ENCODE measurements at places on chromosomes 4 and X.
A peak's percentile ranks its signal among the peaks of the same experiment; 100 is the strongest.

DNA sequence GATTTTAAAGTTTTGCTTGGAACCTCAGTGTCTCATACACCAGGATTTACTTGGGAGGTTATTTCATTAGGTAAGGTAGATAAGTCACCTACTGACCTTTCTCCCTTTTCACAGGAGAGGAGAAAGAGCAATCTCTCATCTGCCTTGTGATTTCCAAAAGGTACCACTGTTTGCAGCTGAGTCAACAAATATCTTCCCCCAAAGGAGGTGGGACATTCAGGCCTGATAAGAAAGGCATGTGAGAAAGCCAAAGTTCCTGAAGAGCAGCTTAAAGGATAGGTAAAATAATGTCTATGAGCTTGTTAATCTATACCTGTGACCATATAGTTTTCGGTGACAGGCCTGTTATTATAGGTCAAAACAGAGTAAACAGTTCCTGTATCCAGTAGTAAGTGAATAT lies 45.0 kb downstream of the FAM47B start:
- no peak for DNase-seq

DNA sequence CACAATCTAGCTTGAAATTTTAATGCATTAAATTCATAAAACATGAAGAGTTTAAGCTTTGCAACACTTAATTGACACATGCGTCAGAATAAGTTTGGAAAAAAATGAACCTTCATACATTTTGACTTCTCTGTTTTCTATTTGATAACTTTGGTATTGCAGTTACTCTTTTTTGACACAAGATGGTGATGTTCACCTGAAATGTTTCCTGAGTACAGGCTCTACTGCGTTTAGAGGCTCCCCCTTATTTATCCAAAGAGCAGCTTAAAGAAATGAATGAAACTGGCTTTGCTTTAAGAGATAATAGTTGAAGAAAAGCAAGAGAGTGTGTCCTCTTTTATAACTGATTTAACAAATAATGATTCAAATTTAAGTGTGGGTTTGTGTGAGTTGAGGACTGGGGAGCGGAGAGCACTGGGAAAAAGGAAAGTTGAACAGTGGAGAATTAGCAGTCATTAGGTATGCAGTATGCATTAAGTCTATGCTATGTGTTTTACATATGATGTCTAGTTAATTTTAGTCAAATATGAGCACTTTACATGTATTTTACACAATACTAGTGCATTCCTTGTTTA lies 180.6 kb upstream of the NUDT6 start:
- no peak for DNase-seq

- DNase-seq: no peak
Measured at GRCh38 chrX:36961590-36961989, 46.6 kb upstream of the FAM47C start.

DNA sequence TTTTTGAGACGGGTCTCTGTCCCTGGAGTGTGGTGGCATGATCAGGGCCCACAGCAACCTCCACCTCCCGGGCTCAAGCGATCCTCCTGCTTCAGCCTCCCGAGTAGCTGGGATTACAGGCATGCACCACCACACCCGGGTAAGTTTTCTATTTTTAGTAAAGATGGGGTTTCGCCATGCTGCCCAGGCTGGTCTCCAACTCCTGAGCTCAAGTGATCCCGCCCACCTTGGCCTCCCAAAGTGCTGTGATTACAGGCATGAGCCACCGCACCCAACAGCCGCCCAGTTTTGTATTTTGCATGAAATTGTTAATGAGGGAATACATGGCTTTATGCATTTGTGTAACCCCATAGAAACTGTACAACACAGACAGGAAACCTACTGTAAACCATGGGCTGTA lies 2.8 kb upstream of the ARHGAP4 start:
- DNase-seq: no peak

DNA sequence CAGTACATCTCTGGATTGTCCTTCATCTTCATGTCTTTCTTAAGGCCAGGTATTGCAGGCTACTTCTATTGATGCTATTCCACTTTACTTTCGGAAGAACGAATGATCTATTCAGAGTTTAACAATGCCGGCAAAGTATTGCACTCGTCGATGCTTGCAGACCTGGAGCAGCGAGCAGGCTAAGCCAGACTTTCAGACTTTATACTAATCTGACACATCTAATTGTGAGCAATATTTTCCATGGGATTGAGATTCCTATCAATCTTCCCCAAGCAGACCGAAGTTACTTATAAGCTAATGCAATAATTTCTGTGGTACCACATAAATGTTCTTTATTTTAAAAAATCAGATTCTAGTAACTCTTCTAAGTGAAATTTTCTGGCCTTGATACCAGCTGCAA lies 1.6 kb downstream of the EMCN start:
- no peak for DNase-seq

DNA sequence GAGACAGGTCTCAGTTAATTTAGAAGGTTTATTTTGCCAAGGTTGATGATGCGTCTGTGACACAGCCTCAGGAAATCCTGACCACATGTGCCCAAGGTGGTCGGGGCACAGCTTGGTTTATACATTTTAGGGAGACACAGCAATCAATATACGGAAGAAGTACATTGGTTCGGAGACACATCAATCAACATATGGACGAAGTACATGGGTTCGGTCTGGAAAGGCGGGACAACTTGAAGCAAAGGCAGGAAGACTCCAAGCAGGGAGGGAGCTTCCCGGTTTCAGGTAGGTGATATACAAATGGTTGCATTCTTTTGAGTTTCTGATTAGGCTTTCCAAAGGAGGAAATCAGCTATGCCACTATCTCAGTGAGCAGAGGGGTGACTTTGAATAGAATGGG lies 225.2 kb upstream of the ZFP42 start:
- DNase-seq: no peak

GRCh38 chrX:39450234-39450977 lies 647.4 kb downstream of the BCOR start:
- DNase-seq: no peak

- DNase-seq: no peak
Measured at GRCh38 chrX:55057675-55058249, 17.1 kb upstream of the PAGE2B start.

DNA sequence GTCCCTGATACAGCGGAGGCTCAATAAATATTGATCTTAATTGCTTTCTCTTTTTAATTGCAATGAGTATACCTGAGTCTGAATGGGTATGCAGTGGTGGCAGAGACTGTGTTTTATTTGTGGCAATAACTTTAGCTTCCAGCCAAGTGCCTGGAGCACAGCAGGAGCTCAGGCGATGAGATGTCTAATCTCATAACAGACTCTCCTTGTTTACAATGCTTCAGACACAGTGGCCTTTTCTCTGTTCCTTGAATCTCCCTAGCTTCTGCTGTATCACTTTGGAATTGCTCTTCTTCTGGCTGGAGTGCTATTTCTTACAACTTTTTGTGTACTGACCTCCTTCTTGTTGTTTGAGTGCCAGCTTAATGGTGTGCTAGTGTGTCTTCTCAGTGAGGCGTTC lies 91.5 kb upstream of the UNC5C start:
- DNase-seq: no peak

- DNase-seq: no peak
Measured at GRCh38 chrX:1502241-1502640, 34.7 kb downstream of the P2RY8 start.

DNA sequence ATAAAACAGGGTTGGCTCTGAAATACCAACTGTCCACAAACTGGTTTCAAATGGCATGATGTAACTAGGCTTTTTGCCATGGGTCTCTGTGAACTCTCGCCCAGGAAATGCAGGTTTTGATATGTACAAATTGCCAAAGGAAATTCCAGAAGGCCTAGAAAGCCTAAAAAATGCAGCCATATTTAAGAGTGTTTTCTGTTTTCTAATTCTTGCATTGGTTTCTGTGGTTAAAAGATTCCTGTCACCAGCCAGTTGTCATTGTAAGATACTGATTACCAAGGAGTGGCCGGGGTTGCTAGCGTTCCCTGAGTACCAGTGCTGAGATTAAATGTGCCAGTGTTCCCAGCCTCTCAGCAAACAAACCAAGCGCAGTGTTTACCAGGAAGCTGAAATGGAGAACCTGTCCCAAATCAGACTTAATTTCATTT lies 53.9 kb upstream of the SORBS2 start:
- DNase-seq: no peak

GRCh38 chrX:47093248-47093647 lies 15.0 kb downstream of the RGN start:
- no peak for DNase-seq

- DNase-seq: peak; percentile 28
Measured at GRCh38 chr4:140497405-140497746, 717 bp downstream of the MGAT4D start.

DNA sequence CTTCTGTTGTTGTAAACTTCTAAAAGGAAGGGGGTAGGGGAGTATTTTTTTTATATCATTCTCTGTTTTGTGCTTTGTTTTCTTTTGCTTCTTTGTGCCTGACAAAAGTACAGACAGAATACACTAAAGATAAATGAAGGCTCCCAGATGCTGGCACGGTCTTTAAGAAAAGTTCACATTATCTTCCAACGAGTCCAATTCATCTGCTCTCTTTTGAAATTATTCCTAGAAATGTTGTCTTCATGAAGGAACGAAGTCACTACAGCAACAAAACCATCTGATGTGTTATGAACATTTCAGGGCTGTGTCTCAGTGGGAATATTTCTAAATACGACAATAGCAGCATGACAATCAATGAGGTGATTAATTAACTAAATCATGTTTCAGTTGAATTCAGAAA lies 813.8 kb upstream of the HTR2C start:
- no peak for DNase-seq

DNA sequence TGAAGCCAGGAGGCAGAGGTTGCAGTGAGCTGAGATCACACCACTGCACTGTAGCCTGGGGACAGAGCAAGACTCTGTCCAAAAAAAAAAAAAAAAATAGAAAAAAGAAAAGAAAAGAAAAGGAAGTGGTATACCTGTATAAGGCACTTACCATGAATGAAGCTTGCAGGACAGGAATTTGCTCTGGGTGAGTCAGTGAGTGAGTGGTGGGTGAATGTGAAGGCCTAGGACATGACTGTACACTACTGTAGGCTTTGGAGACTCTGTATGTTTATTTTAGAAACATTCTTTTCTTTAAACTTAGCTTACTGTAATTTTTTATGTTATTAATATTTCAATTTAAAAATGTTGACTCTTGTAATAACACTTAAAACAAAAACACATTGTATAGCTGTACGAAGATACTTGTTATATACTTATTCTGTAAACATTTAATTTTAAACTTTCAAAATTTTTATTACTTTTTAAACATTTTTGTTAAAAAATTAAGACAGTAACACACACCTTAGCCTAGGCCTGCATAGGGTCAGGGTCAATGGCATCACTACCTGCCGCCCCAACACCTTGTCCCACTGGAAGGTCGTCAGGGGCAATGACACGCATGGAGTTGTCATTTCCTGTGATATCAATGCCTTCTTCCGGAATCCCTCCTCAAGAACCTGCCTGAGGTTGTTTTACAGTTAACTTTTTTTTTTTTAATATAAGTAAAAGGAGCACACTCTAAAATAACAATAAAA lies 78.7 kb downstream of the CLNK start:
- no peak for DNase-seq

DNA sequence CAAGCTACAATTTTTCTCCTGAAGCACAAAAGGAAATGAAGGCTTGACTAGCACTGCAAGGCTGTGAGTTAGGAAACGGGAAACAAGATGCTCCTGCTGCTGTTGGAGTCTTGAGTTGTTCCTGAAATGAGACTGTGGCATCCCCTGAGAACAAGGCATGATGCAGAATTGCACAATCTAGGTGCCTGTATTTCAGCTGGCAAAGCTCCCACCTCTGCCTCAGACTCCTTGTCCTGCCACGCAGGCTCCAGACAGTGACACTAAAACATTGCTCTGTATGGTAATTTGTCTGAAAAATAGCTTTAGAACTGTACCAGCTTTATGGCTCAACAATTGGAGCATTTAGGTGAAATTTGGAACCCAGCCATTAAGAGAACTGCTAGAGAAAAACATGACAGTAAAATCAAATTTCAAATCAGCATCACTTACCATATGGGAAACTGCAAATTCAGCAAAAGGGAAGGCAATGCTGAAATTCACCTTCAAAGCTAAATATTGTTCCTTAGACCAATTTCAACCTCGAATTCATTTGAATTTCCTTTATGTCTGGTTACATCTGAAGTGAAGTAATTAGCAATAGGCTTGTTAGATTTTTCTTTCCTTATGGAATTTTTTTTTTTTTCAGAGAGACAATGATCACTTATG lies 103.4 kb downstream of the MFAP3L start:
- no peak for DNase-seq

- no peak for DNase-seq
Measured at GRCh38 chr4:52894443-52894842, 32.3 kb downstream of the RASL11B start.

DNA sequence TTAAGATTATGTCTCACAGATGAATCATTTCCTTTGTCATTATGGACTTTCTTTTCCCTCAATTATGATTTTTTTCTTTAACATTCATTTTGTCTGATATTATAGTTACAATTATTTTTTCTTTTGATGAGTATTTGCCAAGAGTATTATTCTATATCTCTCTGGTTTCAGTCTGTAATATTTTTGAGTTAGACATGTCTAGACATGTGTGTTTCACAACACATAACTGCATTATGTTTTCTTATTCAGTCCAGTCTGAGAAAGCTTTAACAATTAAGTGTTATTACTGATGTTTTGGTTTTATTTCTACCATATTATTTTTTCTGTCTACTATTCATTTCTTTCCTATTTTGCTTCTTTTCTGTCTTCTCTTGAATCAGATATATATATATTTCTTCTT lies 108.3 kb upstream of the MID1IP1 start:
- no peak for DNase-seq

GRCh38 chrX:2898846-2899512 lies 30.2 kb downstream of the ARSD start:
- DNase-seq: no peak

DNA sequence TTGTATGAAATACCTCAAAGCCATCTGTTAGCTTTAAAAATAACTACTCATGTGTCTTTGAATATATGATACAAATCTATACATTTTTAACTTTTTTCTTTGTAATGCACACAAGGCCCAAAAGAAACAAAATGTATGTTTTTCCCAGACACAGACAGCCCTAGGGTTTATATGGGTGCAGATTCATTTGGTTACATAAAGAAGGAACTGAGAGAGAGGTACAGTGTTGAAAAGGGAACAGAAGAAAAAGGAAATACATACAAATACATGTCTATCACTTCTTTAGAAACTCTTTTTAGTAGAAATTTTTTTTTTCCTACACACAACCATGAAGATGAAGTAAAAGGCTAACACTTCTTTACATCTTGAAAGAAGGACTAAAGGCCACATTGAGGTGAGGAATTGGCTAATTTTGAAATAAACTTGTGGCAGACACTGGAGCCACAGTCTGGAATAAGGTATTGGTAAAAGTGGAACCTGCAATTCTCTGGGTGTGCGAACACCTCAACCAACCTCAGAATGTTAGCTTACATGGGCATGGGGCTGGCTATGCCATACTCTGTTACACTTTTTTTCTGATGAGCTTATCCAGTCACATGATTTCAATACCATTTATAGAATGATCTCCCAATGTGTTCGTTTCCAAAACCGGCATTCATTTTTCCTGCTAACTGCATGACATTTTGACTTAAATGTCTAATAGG lies 67.9 kb downstream of the FAM47C start:
- DNase-seq: no peak

- DNase-seq: no peak
Measured at GRCh38 chrX:3143043-3143799, 102.0 kb downstream of the ARSF start.

- no peak for DNase-seq
Measured at GRCh38 chr4:147749811-147750321, 18.0 kb downstream of the ARHGAP10 start.

GRCh38 chr4:30094887-30095286 lies 625.3 kb upstream of the PCDH7 start:
- no peak for DNase-seq

- no peak for DNase-seq
Measured at GRCh38 chrX:133666256-133666655, 251.0 kb upstream of the GPC4 start.
